Colonic mucosa (tissue), 4 donors: ENCODE measurements at places on chromosomes 1 and 21.

GRCh38 chr1:117611894-117612483, 6.1 kb downstream of the TENT5C start:
- no peak for DNase-seq

- DNase-seq: no peak
Measured at GRCh38 chr21:40383951-40384350, 463.0 kb downstream of the DSCAM start.

- DNase-seq: no peak
Measured at GRCh38 chr1:67126111-67126746, 8.5 kb downstream of the C1orf141 start.

GRCh38 chr1:172708452-172708851, 49.5 kb downstream of the FASLG start:
- no peak for DNase-seq

GRCh38 chr1:9121496-9122409, 7.1 kb downstream of the GPR157 start:
- no peak for DNase-seq

DNA sequence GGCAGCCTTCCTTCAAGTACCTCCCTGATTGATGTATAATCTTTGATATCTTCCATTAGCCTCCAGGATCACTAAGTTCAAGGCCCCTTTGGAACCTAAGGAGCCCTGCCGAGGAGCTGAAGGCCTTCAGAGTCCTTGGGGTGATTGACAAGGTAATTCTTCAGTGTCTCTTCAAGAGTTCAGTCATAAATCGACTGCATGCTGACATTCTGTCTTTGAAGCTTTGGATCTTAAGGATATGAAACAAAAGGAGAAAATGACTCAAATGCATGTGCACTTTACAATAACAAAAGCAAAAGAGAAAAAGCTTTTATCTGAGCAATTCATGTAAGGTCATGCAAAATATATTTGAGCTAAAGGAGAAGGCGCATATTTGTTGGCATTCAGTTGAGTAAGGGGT, 125.3 kb downstream of the RPS6KC1 start:
- DNase-seq: no peak
